ENCODE measurements at places on chromosomes 1 and 21.
A peak's percentile ranks its signal among the peaks of the same experiment; 100 is the strongest.

DNA sequence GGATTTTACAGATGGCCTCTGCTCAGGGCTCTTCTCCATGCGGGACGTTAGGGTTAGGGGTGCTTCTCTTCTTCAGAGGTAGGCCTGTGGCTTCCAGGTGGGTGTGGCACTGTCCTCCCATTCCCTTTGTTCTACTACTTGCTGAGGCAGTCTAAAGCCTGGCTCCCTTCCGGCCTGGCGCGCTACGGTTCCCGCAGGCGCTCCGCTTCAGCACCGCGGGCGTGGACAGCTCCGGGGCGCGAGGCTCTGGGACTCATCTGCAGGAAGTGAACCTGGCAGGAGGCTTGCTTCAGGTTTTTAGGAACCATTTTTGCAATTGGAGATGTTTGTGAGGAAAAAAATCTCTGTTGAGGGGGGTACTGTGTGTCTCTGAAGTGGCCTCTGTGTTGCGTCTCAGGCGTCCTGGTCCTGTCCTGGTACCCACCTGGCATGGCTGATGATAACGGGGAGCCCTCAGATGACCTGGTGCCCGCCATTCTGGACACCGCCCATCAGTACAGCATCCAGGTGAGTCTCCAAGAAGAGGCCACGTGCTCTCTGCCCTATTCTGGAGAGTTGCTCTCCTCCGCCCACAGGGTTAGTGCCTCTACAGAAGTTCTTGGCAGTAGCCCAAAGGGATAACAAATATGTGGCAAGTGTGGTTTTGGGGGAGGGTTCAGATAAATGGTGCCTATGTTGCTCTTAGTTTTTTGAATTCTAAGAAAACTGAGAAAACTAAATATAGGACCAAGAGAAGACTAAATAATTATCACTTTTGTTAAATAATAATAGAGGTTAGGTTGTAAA, 1.9 kb downstream of the MANEAL start:
- DNase-seq: no peak

GRCh38 chr1:24175033-24175755, 11.9 kb downstream of the IFNLR1 start:
- no peak for DNase-seq

DNA sequence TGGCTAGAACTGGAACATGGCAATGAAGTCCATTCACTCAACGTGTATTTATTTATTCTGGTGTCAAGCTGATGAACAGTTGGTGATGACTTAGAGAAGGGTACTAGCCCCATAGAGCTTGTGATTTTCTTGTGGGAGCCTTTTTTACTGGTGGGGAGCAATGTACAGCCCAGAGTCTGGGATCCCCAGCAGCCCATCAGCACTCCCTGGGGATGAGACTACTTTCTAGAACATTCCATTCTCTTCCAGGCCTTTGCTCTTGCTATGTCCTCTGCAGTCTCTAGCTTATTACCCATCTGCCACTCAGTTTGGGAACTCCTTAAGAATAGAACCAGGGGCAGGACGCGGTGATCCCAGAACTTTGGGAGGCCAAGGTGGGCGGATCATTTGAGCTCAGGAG, 11.6 kb downstream of the SLC2A1 start:
- no peak for DNase-seq

DNA sequence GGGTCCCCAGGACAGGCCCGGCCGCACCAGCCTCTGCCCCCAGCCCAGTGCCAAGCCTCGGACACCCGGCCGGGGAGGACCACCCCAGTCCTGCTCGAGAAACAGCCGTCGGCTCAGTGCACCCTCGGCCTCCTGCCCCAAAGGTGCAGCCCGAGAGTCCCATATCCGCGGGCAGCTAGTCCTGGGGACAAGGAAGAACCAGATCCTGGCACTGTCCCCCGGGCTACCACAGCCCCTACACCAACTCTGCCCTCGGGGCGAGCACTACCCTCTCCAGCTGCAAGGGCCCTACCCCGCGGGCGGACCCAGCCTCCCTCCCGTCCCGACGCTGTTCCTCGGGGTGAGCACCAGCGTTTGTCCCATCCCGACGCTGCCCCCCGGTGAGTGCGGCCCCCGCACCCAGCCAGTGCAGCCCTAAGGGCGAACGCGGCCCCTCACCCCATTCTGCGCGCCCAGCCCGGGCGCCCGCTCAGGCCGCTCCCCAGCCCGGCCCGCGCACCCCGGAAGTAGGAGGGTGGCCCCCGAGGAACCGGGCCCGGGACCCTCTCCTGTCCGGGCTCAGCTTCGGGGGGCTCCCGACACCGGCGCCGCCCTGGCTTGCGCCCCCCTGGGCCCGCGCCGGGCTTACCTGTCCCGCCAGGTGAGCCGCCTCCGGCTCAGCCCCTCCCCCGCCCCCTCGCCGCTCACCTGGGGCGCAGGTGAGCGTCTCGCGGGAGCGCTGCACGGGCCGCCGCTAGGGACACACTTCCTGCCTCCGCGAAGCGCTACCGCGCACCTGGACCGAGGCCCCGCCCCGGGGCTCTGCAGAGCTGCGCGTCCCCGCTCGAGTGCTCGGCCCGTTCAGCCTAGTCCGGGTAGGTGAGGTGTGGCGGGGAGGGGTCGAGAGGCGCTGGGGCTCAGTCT, at the start of gene KDF1:
KDF1 (minus strand) TSS at position 747 of the 903 bp plus-strand sequence. CDS start 8,088 bp downstream, outside the sequence.
- DNase-seq: peak; percentile 58

- peak; percentile 20 for DNase-seq
These were observed 1.1 kb upstream of the TMEM167B start for GRCh38 chr1:109089242-109090015.

DNA sequence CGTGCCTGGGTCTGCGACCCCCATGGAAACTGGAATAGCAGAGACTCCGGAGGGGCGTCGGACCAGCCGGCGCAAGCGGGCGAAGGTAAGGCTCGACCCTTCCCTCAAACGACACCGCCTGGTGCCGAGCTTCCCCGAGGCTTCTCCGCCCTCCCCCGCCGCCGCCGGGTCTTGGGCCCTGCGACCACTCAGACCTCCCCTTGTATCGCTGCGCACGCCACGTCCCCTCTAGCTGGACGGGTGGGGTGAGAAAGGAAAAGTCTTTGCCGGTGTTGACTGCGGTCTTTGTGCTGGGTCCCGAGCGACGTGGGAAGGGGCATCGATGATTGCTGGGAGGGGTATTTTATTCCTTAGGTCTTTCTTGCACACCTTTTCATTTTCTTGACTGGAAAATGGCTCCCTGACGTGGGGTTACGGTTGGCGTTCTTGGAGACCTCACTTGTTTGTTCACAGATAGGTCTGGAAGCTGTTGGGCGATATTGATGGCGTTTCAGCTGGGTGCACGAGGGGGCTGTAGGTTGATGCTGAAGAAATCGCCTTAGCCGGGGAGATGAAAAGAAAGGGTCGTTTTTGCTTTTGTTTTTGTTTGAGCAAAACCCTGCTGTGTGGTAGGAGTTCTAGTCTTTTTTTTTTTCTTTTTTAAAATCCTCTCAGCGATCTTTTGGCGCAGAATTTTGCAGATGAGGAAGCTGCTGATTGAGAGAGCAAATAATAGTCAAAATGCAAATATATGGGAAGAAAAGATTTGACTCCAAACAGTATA, 776 bp downstream of the KDM1A start:
- no peak for DNase-seq

DNA sequence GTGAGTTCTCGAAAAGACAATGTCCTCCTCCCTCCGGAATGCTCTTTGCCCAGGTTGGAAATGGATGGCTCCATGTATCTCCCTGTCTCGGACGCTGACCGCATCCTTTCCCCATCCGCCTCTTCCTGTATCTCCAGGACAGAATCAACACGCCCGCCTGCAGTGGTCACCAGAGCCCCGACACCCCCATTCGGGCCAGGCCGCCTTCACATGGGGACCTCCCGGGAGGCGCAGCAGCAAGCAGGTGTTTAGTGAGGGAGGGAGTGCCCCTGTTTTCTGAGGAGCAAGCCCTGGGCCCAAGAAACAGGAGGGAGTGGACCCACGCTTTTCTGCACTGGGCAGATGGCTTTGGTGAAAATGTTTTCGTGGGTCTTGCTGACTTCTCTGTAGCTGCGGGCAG, 83.5 kb upstream of the TTC34 start:
- DNase-seq: no peak

DNA sequence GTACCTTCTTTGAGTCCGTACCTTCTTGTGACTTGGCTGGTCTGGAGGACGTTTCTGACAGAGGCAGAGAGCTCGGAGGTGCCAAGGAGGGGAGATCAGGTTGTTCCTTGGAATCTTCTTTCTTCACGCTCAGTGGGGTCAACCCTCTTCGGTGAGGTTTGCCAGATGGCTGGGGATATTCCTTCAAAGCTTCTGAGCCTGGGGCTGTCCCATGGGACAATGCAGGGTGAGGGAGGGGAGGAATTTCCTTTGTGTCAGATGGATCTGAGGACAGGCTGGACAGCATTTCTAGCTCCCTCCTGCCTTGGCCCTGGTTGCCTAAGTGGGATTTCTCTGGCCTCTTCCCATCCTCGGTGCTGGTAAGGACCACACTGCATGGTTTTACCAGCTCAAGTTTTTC, 95.5 kb upstream of the EDN2 start:
- DNase-seq: no peak

- no peak for DNase-seq
These were observed 197.5 kb upstream of the ST6GALNAC5 start for GRCh38 chr1:76669624-76670315.

DNA sequence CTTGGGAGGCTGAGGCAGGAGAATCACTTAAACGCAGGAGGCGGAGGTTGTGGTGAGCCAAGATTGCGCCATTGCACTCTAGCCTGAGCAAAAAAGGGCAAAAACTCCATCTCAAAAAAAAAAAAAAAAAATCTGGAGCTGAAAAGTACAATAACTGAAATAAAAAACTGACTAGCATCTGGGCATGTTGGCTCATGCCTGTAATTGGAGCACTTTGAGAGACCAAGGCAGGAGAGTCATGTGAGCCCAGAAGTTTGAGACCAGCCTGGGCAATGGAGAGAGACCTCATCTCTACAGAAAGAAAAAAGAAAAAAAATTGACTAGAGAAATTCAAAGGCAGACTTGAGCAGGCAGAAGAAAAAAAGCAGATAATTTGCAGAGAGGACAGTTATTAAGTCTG, 18.1 kb downstream of the CLDN19 start:
- DNase-seq: no peak

DNA sequence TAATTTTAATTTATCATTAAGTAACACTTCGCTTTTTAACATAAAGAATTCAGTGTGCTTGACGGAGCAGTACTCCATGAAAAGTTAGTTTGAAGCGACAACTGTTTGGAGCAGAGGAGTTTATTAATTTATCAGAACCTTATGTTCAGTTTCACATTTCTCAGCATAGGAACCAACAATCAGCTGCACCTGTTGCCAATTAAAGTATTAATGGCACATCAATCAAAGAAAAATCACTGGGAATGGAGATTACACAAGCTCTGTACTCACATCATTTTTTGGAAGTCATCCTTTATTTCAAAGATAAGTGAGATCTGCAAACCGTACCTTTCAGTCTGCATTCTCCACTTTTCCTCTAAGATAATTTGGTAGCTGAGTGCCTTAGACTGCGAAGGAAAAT, 344.6 kb downstream of the LMO4 start:
- no peak for DNase-seq

- no peak for DNase-seq
These were observed 255.5 kb upstream of the SGIP1 start for GRCh38 chr1:66278260-66279021.

- no peak for DNase-seq
These were observed 240.4 kb downstream of the NFIA start for GRCh38 chr1:61322769-61323168.

DNA sequence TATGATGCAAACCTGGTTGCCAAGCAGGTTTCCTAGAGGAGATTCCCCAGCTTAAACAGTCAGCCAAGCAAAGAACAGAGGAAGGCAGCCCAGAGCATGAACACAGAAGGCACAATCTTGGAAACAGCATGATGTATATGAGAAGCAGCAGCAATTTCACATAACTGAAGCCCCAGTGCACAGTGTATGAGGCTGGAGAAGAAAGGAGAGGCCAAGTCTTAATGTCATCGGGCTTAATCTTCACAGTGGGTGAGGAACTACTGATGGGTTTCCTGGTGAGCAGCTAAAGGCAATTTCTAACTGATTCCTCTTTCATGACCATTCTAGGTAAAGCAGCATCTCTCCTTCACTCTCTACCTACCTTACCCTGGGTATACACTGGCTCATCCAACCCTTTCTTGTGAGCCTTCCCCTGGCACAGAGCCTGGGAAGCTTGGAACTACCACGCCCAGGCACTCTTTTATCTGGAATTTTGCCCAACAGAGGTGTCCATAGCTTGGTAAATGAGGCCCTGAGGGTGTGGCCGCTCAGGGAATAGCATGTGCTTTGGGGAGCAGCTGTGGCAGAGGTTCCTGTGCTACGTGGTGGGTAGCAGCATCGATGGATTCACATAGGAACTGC, 22.0 kb downstream of the FYB2 start:
- no peak for DNase-seq

DNA sequence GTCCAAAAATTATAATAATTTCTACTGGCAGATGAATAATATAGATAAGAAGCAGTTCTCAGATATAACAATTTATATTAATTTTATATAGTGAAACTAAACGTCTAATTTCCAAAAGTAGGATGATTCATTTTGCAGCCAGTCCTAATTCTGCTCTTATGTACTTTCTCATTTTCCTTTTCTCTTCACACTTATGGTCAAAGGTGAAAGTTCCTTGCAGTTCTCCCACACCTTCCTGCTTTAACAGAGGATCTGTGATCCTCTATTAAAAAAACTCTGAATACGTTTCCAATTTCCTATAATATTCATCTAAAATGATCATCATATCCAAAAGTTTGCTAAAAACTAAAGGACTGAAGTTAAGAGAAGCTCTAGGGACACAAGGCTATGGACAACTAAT, 78.5 kb downstream of the KIFAP3 start:
- no peak for DNase-seq

GRCh38 chr1:36920801-36921405, 113.4 kb downstream of the GRIK3 start:
- DNase-seq: no peak

DNA sequence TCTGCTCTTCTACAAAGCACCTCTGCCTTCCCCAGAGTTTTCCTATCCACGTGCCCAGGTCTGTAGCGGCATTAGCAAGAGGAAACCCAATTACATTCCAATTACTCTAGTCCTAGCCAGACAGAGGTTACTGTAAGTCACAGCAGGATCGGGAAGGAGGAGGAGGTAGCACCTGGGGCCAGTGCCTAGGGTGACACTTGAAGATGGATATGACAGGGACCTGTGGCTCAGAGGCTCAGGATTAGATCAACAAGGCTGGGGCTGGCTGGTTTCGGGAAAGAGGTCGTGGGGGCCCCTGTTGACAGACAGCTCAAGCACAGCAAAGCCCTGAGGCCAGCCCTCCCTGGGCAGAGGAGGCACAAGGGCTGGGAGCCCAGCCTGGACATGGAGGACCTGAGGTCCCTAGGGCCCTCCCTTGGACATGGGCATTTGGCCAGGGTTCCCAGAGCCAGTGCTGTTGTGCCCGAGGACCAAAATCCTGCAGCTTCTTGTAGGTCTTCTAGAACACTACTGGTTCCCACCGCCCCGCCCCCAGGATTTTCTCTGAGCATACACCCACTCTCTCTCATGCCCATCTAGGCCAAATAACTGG, 3.0 kb upstream of the HCRTR1 start:
- DNase-seq: no peak

- peak; percentile 11 for DNase-seq
These were observed 103.3 kb downstream of the RABGAP1L start for GRCh38 chr1:174262349-174263241.

- DNase-seq: no peak
These were observed 79.1 kb upstream of the KCNE2 start for GRCh38 chr21:34284666-34285065.

Measured in memory B cell (primary cell).